ENCODE measurements at places on chromosomes 5 and 9.

DNA sequence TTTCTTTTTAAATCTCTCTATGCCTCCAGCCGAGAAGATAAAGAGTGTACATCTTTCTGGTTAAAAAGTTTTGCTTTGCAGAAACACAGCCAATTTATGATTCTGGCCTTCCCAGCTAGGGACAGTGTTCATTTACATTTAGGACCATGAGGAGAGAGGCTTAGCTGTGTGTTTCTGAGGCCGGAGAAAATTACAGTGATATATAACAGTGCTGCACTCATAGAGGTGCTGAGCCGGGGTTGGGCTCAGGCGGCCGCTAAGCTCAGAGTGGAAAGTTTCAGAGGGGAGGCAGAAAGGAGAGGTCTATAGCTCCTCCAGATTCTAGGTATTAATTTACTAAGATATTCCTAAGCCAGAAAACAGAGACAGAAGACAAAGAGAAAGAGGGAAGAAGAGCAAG is 37.0 kb upstream of the LCP2 start:
- no peak for DNase-seq

GRCh38 chr5:131718487-131719014 is 78.3 kb downstream of the FNIP1 start:
- DNase-seq: no peak

GRCh38 chr5:66122379-66123034 is 21.6 kb upstream of the SREK1 start:
- DNase-seq: no peak

- DNase-seq: no peak
Measured at GRCh38 chr5:107502676-107503060, 168.1 kb downstream of the EFNA5 start.

- no peak for DNase-seq
Measured at GRCh38 chr9:5612185-5612530, 16.7 kb upstream of the RIC1 start.

- no peak for DNase-seq
Measured at GRCh38 chr9:3936520-3937235, 363.2 kb downstream of the GLIS3 start.

DNA sequence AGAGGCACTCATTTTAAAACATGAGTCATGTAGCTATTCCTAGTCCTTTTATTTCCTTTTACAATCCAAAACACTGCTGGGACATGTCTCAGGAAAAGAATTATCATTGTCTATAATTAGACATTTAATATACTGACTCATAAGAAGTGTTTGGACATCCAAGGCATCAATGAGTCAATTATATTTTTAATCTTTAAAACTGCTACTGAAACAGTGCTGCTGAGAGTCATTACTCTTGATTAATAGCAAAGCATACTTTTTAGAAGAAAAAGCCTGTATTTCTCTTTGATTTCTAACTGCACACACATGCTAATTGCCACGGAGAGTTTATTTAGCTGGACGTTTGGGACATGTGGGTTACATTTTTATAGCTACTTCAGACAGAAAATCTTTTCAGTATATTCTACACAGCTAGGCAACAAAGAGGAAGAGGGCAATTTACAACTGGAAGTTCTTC is 1249.0 kb upstream of the CDH18 start:
- DNase-seq: no peak

GRCh38 chr9:21070171-21070571 is 7.6 kb downstream of the IFNB1 start:
- no peak for DNase-seq

DNA sequence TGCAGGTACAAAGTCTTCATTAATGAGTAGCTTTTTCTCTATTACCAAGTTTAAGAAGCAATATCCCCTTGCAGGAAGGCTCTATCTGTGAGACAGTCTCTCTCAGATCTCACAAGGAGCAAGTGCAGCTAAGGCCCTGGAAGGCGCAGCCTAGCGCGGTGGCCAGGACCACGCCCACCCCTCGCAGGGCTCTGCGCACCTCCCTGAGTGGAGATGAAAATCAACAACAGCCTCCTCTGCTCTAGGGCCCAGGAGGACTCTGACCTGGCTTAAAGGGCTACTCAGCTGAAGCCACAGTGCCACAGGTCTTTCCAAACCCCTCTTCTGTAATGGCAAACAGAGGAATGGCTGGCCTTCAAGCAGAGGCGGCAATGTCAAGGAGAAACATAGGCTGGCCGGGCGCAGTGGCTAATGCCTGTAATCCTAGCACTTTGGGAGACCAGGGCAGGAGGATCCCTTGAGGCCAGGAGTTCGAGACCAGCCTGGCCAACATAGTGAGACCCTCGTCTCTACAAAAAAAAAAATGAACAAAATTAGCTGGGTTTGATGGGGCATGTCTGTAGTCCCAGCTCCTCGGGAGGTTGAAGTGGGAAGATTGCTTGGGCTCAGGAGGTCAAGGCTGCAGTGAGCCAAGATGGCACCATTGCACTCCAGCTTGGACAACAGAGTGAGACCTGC is 11.9 kb downstream of the SEC16A start:
- DNase-seq: no peak

DNA sequence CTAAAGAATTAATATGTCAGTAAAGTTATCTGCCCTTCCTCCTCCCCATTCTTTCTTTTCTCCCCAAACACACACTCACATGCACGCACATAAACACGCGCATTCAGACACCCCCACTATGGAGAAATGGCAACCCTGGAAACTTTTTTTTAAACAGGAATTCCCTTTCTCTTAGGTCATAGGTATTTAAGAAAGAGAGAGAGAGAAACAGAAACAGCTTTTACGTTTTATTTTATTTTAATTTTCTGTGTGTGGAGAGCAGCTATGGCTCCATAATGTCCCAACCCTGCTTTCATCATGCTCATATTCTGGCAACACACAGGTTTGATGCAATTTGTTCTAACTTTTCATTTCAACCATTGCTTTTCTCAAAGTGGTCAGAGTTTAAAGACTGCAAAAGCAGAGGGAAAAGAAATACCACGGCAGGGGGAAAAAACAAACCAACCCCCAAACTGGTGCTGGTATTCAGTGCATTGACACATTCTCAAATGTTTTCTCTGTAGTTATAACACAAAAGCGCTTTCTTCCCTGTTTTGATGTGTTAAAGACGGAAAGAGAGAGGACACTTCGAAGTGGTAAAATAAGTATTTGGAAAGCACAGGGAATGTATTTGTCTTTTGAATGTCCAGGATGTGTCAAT is 126.0 kb upstream of the TMEM161B start:
- DNase-seq: no peak

- no peak for DNase-seq
Measured at GRCh38 chr5:179120951-179121666, 60.9 kb downstream of the ZNF354C start.

GRCh38 chr5:155919126-155919525 is 407.8 kb upstream of the SGCD start:
- no peak for DNase-seq

All from activated T-helper 1 cell treated with anti-CD3 and anti-CD28 coated beads, Interleukin-2, amount 50 U/mL, for 16 hours (primary cell).